ENCODE measurements at places on chromosomes 6 and 20.

DNA sequence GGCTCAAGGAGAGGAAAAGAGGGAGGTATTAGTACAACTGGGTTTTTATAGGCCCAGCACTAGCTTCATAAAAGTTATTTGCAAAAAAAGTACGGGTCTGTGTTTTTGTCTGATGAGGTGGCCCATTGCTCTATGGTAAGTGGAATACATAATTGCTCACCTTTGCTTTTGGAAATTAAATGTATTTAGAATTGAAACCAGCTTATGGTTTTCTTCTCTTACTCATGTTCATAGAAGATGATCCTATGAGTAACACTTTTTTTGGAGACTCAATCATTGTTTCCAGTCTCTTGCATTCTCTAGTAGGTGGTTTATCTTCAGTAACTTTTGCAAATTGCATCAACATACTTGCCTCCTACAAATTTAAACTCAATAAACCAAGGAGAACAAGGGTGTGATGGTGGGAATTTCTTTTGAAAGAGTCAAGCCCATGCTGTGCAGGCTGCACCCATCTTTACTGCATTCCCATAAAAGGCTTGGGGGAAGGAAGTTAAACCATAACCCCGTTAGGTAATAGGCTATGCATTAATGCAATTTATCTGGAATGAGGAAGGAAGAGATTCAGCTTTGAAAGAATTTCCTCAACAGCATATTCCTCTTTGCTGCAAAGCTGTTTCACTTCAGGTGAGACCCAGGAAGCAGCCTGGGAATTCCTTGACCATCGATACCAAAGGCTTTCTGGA lies 48.5 kb upstream of the EDN1 start:
- DNase-seq: no peak

- no peak for DNase-seq
Observed at GRCh38 chr20:5181492-5181891, 54.7 kb downstream of the CDS2 start.

DNA sequence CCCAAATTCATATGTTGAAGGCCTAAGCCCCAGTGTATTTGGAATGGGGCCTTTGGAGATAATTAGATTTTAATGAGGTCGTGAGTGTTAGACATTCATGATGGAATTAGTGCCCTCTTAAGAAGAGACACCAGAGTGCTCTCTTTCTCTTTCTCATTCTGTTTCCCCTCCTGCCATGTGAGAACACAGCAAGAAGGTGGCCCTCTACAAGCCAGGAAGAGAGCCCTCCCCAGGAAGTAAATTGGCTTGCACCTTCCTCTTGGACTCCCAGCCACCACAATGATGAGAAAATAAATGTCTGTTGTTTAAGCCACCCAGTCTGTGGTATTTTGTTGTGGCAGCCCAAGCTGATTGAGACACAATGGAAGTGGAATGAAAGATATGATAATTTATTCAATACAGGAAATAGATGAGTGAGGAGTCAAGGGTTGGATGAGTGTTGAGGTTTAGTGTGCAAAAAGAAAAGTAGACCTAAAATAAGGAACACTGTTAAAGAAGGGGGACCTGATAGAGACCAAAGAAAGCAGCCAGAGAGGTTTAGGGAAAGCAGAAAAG lies 25.9 kb upstream of the ATXN1 start:
- no peak for DNase-seq

DNA sequence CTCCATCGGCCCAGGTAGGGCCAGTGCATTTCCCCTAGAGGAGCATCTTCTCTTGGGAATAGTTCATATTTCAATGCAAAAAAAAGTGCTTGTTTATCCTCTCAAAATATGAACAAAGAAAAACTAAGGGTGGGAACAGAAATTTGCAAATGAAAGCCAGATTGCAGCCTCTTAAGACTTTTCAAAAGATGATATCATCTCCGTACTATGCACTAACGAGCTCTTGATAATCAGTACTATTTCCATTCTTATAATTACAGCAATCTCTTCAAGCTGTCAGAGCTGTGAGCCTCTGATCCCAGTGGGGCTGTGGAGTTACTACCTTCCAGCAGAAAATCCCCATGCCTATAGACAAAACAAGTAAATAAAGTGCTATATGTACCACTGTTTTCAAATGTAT lies 77.1 kb downstream of the SOD2 start:
- DNase-seq: no peak

DNA sequence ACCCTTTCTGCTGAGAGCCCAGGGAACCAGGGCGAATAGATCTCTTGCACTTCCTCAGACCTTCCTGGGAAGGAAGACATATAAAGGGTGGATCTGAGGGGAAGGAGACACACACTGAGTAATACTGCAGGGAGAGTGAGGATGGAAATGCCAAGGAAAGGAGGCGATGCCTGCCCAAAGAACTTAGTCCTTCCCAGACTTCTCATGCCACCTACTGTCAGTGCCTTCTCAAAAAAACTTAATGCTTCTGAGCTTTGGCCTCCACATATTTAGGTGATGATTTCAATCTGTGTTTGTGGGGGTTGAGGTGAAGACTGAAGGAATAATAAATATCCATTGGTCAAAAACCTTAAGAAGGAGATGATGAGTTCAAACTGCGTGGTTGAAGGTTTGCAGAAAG lies 9.7 kb downstream of the BTN3A1 start:
- no peak for DNase-seq

GRCh38 chr6:90338409-90338808 lies 41.8 kb upstream of the BACH2 start:
- DNase-seq: no peak
